Right renal cortex interstitium (tissue), 3 donors: ENCODE measurements at places on chromosomes 6 and 20. TPM values are rescaled to one million over a fixed set of nuclear protein-coding genes. Genes with fewer than 3 reads are reported as not detected.

The DACT2 gene
- polyA plus RNA-seq, result 17.5 TPM

The TBXT gene
- polyA plus RNA-seq, result not detected

The PPIL6 gene
- polyA plus RNA-seq, result 19.6 TPM

The WFDC6 gene
- polyA plus RNA-seq, result 0.19 TPM

The ID1 gene
- 147 TPM for polyA plus RNA-seq

The PRIM2 gene
- 20.9 TPM for polyA plus RNA-seq

The LATS1 gene
- 35.8 TPM for polyA plus RNA-seq

The GTSF1L gene
- not detected for polyA plus RNA-seq
